ENCODE measurements at places on chromosomes 4 and X.

GRCh38 chrX:107861056-107861455 lies 35.4 kb downstream of the MID2 start:
- DNase-seq, result no peak

GRCh38 chrX:49102190-49102589 lies 21.3 kb downstream of the GPKOW start:
- DNase-seq, result no peak

DNA sequence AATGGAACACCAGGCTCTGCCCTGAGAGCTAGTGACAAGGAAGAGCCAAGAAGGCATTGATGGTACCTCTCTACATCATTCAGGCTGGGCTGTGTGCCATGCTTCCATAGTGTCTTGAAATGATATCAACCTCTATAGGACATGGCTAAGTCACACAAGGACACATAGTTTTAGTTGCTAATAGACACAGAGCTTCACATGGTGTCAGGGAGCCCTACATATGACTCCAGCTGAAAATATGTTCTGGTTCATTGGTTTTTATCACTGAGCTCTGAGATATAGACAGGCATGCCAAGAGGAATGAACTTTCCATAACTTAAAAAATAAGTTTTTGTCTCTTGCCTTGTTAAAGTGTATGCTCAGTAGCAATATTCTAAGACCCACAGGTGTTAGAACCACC lies 72.1 kb upstream of the PRKG2 start:
- DNase-seq, result no peak

DNA sequence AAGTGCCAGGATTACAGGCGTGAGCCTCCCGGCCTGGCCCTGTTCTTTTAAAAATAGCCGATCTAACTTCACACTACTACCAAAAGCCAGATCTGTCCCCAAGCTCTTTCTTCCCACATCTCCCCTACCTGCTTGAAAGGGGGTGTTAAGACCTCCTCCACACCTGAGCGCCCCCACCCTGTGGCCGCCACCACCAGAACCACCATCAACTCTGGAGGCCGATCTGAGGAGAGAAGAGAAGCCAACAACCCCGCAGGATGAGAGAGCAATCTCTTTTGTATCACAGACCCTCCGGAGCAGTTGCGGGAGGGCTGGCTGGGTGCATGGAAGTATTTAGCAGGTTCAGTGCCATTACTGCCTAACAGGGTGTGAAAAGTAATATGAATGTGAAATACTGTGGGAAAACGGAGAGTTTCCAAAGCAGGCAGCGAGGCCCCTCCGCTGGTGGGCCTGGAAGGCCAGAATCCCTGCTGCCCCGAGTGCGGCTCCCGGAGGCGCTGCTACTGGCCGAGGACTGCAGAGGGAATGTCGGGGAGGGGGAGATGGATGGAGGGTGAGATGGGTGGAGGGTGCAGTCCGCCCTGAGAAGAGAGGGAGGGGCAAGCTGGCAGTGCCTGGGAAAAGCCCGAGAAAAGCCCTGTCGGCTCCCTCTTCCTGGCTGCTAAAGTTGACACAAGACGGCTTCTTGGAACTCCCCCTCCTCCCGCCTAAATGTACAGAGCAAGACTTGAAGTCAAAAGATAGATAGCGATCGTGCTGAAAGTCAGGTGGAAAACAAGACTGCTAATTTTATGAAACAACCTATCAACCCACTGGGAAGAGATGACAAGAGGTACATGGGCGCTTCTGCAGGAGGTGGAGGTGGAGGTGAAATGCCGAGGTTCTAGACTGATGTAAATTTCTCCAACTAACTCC lies 22.3 kb downstream of the HAND2 start:
- DNase-seq, result no peak

- no peak for DNase-seq
These were observed 583.7 kb downstream of the TRIML1 start for GRCh38 chr4:188722911-188723310.

DNA sequence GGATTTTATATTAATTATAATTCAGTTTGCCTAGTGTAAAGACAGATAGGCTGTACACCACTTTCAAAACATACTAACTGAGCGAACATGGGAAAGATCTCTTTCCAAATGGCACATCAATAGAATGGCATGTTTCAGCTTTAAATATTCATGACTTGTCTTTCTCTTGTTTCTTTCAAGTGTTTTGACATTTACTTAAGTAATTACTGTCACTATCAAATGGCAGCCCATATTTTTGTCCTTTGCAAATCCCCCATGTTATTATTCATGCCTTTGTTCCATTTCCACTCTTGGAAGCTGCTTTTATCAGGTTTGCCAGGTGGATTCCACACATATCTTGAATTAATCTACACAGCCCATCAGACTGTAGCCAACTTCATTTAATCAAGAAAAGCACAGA lies 89.2 kb upstream of the GLRA2 start:
- no peak for DNase-seq

DNA sequence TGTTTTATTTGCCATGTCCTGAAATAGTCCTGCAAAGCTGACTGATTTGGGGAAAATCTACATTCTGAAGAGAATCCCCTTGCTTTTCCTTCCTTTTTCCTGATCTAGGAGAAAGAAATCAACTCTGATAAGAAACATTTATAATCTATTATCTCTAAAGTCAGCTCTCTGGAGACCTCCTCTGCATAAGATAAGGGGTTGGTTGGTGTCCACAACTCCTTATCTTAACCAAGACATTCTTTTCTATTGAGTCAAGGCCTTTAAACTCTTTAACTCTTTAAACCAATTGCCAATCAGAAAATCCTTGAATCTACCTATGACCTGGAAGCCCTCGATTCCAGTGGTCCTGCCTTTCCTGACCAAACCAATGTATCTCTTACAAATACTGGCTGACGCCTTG lies 373.6 kb upstream of the RASGEF1B start:
- DNase-seq, result no peak

DNA sequence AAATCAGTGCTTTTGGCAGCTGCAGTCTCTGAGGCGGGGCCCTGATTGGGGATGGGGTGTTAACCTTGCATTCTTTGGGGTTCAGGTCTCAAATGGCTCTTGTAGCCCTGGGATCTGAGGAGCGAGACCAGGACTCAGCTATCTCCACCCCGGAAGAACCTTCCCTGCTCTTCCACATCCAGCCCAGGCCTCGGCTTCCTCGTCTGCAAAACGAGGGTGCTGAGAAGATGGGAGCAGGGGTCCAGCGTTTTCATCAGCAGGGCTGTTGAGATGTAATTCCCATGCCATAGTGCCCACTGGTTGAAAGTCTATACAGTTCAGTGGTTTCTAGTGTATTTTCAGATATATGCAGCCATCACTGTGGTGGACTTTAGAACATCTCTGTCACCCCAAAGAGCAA lies 34.6 kb upstream of the WFS1 start:
- no peak for DNase-seq

GRCh38 chr4:74545448-74545847 lies 100.5 kb downstream of the AREG start:
- DNase-seq, result no peak

- no peak for DNase-seq
These were observed 237.5 kb upstream of the ANXA10 start for GRCh38 chr4:167854881-167855280.

DNA sequence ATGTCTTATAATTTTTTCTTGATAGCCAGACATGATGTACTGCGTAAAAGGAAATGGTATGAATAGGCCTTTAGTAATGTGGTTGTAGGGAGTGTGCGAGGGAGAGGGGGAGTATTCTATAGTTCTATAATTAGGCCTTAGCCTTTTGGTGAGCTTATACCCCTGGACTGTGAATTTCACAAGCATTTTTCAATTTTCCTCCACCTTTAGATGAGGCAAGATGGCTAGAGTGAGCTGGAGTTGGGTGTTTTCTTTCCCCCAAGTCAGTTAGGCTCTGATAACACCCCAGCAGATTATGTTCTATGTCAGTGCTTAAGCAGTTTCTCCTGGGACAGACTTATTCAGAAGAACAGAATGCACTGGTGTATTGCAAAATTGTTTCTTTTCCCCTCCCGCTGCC lies 210.2 kb upstream of the NPY2R start:
- no peak for DNase-seq

DNA sequence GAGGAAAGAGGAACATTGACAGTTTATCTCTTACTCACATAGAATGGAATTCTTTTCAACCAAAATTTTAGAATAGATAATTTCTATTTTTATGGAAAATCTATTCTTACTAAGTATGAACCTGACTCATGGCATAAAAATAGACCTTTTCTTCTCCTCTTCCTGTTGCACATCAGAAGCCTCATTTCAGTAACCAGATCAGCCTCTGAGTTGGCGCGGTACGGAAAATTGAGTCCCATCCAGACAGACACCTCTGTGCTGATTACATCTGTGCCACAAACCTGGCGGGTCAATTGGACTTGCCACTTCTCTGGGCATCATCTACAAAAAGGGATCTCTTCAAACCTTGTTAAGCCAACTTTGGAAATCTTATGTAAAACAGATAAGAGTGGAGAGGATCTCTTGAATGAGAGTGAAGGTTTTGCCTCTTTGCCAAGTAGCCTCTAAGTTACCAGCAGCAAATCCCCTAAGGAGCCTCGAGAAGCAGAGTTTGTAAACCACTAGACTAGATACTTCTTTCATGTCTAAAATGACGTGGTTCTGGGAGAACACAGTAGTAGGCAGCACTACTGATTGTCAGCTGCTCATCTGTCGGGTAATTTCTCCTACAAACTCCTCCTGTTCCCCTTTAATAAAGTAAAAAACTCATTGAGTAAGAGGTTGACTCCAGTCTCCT lies 37.4 kb downstream of the TENM3 start:
- no peak for DNase-seq

DNA sequence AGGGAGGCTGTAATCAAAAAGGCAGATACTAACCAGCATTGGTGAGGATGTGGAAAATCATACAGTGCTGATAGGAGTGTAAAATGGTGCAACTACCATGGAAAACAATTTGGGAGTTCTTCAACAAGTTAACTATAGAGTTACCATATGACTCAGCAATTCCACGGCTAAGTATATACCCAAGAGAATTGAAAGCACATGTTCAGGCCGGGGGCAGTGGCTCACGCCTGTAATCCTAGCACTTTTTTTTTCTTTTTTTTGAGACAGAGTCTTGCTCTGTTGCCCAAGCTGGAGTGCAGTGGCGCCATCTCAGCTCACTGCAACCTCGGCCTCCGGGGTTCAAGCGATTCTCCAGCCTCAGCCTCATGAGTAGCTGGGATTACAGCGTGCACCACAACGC lies 15.0 kb upstream of the CD99L2 start:
- no peak for DNase-seq

GRCh38 chrX:15299941-15300851 lies 15.2 kb downstream of the ASB11 start:
- DNase-seq, result no peak

- peak; percentile 4 for DNase-seq
These were observed 90.6 kb downstream of the LRP2BP start for GRCh38 chr4:185304944-185305690.

DNA sequence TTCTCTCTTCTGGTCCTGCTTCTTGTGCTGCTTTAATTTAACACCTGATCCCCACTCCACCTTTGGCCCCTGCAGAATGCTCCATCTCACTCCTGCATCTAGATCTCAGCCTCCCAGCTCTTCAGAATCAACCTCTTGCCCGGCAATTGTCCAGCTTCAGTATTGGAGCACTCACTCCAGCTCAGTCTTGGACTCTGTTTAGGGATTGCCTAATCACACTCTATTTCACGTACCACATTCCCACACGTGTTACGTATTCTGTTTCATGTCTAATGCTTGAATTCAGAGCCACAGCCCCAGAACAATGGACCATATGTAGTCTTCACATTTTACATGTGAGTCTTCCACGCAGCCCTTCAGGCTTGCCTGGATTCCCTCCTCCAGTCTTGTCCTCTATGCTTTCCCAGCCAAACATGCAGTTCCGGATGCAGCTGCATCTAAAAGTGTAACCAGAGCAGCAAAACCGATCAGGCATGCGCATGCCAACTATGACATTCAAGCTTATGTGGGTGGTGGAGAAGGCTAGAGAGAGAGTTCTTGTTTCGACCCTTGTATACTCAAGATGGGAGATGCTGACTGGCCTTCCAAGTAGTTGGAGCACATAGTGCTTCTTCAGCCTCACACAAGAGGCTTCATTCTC lies 105.2 kb upstream of the FAM9A start:
- DNase-seq, result no peak

- no peak for DNase-seq
These were observed 277.2 kb downstream of the CXXC4 start for GRCh38 chr4:104217526-104217925.

DNA sequence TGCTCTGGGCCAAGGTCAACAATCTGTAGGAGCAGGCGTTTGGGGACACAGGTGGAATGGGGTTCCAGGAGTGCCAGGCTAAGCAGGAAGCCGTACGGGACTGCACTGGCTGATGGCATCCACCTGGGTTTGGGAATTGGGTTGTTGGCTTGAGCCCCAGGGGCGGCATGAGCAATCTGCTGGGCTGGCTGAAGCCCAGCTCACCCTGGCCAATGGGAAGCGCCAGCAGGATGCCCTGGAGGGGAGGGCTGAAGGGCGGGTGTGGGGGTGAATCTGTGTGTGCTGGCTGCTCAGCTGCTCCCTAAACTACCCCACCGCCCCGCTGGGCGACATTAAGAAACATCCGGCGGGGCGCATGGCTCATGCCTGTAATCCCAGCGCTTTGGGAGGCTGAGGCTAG lies 8.9 kb upstream of the RGS12 start:
- no peak for DNase-seq

DNA sequence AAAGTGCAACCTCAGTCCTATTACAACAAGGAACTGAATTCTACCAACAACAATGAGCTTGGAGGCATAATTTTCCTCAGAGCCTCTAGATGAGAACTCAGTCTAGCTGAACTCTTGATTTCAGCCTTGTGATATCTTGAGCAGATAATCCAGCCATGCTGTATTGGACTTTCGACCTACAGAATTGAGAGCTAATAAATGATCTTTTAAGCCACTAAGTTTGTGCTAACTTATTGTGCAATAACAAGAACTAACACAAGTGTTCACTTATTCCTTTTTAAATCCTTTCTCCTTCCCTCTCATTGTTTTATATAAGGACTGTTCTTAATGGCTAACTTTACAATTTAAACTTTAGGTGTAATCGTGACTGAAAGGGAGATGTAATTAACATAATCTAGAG lies 140.7 kb downstream of the MAGEB17 start:
- no peak for DNase-seq

- DNase-seq, result no peak
These were observed 729 bp downstream of the CXCL11 start for GRCh38 chr4:76035141-76035540.

DNA sequence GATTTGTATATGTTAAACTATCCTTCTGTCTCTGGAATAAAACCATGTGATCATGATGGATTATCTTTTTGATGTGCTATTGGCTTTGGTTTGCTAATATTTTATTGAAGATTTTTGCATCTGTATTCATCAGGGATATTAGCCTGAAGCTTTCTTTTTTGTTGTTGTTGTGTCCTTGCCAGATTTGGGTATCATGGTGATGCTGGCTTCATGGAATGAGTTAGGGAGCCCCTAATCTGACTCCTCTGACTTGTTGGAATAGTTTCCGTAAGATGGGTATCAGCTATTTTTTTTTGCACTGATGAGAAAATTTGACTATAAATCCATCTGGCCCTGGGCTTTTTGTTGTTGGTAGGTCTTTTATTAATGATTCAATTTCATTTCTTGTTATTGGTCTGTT lies 45.7 kb downstream of the ATP10D start:
- no peak for DNase-seq

GRCh38 chr4:138398322-138398721 lies 156.2 kb upstream of the SLC7A11 start:
- DNase-seq, result no peak
